ENCODE measurements at places on chromosomes 6 and 20.

GRCh38 chr6:36924131-36924530, 30.4 kb upstream of the PI16 start:
- no peak for DNase-seq

DNA sequence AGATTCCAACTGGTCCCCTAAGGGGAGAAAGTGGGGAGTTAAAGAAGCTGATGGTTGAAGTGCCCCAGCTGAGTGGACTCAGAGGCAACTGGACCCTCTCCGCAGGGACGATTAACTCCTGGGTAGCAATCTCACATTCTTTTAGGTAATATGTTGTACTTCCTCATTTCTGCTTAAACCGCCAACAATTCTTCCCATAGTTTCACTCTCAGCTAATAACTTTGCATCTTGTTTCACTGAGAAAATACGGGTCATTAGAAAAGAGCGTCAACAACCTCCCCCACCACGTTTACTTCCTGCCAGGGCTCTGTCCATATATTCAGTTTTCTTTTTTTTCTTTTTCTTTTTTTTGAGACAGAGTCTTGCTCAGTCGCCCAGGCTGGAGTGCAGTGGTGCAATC, 39.5 kb upstream of the CHD6 start:
- DNase-seq: no peak

- DNase-seq: no peak
These were observed 150.3 kb downstream of the GRIK2 start for GRCh38 chr6:101543796-101544195.

DNA sequence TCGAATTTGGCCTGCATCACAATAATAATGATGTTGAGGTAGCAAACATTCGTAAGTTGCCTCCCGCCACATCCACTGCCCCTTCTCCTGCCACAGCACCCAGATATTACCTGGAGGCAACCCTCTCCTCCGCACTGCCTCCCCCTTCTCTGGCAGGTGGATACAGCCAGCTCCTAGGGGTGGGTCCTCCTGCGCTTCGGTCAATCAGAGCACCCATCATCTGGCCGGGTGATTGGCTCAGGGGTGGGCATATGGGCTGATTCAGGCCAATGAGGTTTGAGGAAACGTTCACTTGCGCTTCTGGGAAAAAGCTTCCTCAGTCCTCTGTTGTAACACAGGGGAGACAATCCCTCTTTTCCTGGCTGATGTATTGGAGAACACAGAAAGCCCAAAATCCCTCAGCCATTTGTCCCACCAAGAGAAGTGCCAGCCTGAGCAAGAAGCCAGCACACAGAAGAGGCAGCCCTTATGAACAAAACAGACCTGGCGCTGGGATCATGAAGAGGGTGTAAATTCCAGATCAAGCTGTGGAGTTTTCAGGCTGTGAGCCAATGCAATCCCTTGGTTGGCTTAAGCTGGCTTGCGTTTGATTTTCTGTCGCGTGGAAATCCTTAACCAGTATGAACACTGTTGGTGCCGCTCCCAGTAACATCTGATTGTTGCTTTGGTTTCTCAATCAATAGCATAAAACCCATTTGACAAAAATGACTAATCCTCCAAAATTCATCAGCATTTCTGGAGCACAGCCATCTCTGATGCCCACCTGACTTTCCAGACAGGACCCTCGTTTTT, 82.2 kb downstream of the PRDM1 start:
- DNase-seq: no peak

- DNase-seq: peak; percentile 65
These were observed 20.1 kb downstream of the MRPS18A start for GRCh38 chr6:43667245-43668150.

- peak; percentile 70 for DNase-seq
These were observed 119.4 kb downstream of the NCOA3 start for GRCh38 chr20:47620808-47621805.

DNA sequence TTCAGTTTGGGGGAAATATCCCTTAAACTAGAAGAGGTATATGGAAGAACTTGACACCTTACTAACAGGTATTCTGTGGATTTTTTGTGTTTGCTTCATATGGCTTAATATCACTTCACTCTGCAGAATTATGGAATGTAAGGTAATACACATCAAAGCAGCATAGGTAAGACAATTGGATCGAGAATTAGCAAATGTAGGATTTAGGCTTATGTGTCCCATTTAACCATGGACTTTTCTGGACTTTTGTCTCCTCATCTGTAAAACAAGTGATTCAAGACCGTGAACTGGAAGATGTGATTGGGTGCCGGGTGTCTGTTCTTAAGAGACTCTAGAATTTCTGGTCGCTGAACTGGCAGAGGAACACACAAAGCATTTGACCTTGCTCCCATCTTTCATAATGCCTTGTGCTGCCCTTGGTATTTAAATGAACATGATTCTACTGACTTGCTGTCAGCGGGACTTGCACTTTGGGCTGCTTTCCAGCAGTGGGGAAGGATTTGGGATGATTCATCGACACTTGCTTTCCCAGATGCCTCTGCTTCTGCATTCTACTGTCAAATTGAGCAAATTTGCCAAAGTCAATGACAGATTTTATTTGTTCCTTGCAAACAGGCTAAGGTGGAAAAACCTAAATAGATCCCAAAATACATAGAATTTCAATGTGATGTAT, 199.8 kb downstream of the PLCB1 start:
- peak; percentile 8 for DNase-seq

GRCh38 chr6:20687494-20687893, 153.2 kb downstream of the CDKAL1 start:
- DNase-seq: no peak

DNA sequence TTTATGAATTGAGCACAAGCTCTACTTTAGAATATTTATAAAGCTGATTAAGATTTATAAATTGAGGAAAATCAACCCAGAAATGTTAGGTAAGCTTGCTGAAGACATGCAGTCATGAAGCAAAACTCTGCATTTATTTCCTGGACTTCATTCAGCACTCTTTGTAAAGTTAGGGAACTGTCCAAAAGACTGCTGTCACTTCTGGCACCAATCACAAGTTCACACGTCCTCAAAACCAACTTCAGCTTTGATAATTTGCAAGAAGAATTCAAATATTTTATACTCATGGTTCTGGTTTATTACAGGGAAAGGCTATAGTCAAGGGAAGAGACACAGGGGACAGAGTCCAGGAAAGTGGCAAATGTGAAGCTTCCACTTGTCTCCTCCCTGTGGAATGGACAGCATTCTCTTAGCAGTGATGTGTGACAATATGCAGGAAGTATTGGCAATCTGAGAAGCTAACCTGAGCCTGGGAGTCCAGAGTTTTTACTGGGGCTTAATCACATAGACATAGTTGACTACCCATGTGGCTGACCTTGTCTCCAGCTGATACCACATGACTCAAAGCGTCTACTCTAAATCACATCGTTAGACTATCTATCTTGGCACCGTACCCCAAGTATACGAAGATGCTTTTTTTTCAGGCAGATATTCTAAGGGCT, 85.4 kb downstream of the PPP1R14C start:
- no peak for DNase-seq

DNA sequence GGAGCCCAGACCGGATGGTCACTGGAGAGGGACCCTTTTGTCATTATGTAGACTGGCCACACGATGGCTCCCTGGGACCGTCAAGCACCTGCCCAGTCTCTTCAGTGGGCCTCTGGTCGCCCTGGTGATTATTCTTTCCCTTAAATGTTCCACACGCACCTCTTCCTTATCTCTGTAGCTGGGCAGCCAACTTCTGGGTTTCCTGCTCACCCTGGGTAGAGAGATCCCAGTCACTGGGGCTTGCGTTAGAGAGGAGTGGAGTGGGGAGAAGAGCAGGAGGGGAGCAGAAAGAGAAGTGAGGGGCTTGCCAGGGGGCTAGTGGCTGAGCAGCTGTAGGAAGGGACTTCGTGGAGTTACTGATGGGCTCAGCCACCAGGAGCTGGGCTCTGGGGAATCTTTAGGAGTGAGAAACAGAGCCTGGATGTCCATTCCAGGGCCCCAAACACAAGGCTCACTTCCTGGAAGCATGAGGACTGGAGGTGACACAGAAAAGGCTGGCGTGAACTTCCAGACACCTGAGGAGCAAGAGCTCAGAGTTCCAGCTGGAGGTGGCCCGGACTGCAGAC, 150.1 kb downstream of the DHX35 start:
- DNase-seq: peak; percentile 27

DNA sequence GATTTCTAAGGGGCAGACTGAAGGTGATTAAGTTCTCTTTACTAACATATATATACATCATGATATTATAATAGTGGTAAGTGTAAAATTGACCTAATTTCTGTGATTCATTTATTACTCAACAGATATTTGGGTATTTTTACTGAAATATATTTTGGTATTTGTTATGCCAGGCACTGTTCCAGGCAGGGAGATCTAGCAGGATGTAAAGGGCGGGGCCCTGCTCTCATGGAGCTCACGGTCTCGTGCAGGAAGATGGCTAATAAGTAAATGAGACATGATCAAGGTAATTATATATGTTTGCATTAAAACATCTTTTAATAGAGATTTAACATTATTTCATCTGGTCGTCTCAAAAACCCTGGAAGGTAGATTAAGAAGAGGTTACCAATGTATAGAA, 27.7 kb downstream of the FAM50B start:
- DNase-seq: no peak

- no peak for DNase-seq
These were observed 17.8 kb upstream of the SLC16A10 start for GRCh38 chr6:111069382-111070104.

GRCh38 chr20:62979310-62979709, 26.8 kb downstream of the SLC17A9 start:
- DNase-seq: no peak

DNA sequence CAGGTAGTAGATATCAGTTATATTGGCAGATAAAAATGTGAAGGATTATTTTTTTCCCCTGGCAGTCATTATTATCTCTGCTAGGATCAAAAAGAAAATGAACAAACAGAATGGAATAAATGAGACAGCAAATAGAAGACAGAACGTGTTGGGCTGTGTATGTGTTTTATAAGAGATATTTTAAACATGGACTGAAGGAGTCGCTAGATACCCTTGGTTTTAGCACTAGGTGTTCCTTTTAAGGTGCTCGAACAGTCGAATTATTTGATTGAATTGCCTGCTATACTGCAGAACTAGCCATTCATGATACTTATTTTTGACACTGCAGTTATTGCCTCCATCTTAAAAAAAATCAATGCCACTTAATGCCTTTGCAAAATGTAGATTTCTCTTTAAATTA, 3.7 kb downstream of the GRIK2 start:
- DNase-seq: peak; percentile 35

DNA sequence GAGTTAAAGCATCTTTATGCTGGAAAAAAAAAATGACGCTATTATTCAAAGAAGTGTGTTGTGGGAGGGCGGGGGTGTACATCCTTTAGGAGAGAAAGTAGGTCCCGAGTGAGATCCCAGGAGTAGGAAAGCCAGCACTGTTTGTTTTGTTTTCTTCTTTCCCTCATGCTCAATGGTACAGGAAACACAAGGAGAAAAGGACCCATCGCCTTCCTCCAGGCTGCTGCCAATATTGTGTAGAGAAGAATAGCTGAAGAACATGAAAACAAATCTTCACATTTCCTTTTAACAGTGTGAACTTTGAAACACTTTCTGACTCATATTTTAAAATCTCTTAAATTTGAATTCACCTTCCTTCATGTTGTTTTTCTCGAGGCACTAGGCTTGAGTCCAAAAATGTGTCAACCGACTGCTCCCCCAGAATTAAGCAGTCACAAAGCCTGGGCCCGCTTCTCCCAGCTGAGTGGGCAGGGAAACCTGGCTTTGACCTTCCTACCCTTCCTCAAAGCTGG, 22.3 kb downstream of the PPP1R16B start:
- DNase-seq: no peak

- DNase-seq: no peak
These were observed 9.8 kb downstream of the ULBP2 start for GRCh38 chr6:149951626-149952025.

DNA sequence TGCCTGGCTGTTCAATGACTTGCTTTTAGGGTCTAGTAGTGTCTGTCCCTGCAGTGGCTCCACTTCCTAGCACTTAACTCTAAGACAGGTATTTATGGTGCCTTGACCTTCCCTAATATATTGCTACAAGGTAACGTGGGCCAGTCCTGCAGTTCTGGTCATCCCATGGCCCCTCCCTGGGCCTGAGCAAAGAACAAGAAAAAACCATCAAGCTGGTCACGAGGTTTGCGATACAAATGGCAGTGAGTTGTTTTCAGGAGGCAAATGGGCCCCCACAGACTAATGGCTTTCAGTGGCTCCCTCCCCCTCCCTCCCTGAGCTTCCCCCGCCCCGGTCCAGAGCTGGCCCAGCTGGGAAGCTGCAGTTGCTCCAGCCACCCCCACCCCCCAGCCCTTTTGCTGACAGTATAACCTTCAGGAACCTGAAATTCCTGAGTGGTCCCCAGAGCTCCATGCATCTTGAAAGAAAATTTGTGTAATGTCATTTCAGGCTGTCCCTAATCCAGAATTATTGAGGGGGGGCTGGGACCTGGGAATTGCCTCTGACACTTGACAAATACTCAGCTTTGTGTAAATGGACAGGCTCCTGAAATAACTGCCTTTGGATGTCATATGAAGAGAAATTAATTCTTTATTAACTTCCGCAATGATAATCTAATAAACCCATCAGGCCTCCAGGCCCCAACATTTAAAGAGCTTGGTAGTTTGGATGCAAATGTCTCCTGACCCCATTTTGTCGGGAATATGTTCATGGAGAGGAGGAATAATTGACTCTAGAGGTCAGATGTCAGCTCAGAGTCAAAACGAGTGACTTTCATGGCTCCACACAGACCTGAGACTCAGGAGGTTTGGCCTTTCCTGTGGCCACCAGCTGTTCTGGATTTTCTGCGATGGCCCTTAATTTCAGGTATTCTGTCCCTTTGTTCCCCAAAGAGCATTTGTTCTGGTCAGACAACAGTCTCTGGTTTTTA, 153.2 kb upstream of the TOP1 start:
- no peak for DNase-seq

DNA sequence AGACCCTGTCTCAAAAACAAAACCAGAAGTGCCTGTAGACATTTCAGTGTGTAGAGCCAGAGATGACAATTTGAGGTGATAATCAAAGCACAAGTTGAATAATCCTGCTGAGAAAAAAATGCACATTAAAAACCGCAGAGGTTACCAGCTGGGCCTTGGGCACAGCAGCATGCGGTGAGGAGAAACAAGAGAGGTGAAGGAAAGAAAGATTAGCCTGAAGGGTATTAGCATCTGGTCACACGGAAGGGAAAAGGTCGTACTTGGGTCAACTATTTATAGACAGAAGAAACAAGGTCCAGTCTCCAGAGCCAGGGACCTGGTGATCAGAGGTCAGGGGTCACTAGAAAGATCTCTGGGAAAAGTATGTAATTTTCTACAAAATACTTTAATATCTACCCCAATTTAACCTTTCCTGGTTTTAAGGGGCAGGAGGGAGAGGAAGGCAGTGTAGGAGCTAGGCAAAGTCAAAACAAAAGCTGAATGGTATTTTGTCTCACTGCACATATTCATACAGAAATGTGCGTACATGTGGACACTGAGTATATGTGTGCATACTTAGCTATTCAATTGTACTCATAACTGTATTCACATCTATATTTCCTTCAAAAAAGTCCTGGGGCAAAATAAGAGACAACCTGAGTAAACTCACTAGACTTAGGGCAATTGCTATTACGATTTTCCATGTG, 10.1 kb downstream of the MAP7 start:
- no peak for DNase-seq

- DNase-seq: no peak
These were observed 6.5 kb downstream of the PLEKHG1 start for GRCh38 chr6:150606168-150606591.

GRCh38 chr20:6882561-6883291, 115.2 kb downstream of the BMP2 start:
- peak; percentile 85 for DNase-seq

All from bronchial epithelial cell (primary cell).